Activated CD4-positive, alpha-beta T cell treated with anti-CD3 and anti-CD28 coated beads for 48 hours (primary cell): ENCODE measurements at places on chromosomes 6 and 20.
A peak's percentile ranks its signal among the peaks of the same experiment; 100 is the strongest.

GRCh38 chr6:43189776-43190304, 7.8 kb downstream of the CUL9 start:
- DNase-seq: no peak

DNA sequence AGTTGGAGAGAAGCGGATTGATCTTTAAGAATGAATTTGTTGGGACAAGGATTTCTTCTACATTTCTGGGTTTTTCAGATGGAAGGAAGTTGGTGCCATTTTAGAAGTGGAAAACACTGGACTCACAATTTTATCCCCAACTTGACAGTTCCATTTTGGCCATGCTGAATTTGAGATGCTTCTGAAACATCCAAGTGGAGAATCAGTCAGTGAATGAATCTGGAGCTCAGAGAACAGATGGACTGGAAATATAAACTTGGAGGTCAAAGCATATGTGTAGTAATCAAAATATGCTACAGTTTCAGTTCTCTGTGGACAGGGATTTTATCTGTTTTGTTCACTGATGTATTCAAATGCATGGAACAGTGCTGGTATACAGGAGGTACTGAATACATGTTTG, 89.9 kb downstream of the KCNQ5 start:
- DNase-seq: no peak

DNA sequence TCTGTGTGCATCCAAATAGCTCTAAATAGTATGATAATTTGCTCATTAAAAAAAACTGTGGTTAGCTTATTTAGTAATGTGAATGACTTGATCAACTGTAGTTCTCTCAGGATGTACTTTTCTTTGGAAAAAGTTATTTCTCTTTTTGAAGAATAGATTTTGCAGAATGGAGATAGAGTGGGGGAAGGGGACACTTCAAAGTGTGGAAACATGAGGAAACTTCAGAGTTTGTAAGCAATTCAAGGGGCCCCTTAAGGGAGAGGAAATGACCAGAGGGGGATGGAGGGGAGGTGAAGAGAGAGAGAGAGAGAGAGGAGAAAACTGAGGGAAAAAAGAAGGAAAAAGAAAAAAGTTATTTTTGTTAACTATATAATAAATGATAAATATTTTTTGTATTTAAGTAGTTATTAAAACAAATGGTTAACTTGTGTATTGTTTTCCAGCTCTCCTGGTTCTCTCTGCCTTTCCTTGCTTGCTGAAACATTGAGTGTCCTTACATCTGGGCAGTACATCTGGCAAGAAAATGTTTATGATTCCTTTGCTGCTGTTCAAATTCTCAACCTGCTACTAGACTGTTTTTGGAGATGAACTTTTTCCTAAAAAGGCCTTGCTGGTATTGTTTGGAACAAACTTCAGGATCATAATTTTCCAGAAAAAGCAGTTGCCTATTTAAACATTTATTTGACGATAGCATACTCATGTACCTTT, 497.5 kb upstream of the CITED2 start:
- no peak for DNase-seq

DNA sequence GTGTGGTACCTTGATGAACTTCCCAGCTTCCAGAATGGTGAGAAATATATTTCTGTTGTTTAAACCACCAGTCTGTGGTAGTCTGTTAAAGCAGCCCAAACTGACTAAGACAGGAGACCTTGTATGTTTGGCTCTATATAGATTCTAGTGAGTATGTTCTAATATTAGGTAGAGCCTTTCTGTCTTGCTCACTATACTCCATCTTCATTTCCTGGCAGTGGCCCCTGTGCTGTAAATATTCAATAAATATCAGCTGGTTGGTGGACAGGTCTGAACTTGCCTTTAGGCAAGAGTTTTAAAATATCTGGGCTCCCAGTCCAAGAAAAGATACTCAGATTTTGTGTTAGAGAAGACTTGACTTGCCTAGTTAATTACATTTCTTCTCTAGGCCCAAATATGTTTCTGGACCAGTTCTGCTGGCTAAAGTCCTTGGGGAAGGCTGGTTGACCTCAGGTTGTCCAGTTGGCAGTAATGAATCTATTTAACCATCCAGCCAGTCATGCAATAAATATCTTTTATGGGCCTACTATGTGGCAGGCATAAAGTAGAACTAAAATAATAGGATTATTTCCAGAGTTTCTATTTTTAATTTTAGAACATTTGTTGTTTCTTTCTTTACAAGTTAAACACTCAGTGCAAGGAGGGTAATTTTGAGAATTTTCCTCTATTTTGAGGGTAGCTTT, 22.3 kb downstream of the PPP1R14C start:
- no peak for DNase-seq

DNA sequence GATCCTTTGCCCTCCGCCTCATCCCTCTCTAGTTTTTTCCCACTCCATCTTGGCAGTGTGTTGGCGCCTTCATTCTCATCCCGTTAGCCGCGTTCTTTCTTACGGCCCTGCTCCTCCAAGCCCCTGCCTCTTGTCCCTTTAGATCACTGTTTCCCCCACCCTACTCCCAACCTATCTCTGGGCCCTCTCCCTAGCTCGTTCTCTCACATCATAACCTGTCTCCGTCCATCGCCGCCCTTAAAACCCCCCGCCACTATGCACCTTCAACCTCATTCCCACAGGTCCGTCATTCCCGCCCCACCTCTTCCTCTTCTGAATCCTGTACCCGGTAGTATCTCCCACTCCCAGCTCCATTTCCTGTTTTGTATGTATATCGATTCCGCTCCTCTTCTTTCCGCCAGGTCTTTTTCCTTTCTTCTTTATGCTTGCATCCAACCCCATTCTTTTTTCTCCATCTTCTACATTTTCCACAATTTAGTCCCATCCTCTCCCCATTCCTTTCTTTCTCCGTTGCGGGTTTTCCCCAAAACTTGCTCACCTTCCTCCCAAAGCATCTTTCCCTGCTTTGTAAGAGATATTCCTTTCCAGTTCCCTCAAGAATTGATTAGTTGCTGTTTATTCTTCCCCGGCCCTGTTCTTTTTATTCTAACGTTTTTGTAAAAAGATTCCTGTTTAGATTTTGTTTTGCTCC, 671 bp downstream of the EFHC1 start:
- no peak for DNase-seq

DNA sequence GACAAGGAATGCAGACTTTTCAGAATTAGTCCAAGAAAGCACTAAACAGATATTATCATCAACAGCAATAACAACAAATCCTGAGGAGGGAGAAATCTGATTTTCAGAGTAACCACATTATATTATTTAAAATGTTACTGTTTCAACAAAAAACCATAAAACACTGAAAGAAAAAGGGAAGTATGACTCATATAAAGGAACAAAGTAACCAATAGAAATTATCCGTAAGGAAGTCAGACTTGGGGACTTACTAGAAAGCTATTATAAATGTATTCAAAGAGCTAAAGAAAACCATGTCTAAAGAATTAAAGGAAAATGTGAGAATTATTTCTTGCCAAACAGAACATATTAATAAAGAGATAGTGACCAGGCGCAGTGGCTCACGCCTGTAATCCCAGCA, 98.1 kb downstream of the MYLK4 start:
- DNase-seq: no peak

GRCh38 chr6:27565839-27566779, 93.2 kb upstream of the ZNF184 start:
- DNase-seq: no peak

DNA sequence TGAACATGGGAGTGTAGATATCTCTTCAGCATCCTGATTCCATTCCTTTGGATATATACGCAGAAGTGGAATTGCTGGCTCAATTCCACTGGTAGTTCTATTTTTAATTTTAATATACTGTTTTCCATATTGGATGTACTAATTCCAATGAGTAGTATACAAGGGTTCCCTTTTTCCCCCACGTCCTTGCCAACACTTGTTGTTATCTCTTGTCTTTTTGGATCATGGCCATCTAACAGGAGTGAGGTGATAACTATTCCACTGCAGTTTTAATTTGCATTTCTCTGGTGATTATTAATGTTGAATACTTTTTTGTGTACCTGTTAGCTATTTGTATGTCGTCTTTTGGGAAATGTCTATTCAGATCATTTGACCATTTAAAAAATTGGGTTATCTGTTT, 91.5 kb downstream of the ZFAND3 start:
- no peak for DNase-seq

DNA sequence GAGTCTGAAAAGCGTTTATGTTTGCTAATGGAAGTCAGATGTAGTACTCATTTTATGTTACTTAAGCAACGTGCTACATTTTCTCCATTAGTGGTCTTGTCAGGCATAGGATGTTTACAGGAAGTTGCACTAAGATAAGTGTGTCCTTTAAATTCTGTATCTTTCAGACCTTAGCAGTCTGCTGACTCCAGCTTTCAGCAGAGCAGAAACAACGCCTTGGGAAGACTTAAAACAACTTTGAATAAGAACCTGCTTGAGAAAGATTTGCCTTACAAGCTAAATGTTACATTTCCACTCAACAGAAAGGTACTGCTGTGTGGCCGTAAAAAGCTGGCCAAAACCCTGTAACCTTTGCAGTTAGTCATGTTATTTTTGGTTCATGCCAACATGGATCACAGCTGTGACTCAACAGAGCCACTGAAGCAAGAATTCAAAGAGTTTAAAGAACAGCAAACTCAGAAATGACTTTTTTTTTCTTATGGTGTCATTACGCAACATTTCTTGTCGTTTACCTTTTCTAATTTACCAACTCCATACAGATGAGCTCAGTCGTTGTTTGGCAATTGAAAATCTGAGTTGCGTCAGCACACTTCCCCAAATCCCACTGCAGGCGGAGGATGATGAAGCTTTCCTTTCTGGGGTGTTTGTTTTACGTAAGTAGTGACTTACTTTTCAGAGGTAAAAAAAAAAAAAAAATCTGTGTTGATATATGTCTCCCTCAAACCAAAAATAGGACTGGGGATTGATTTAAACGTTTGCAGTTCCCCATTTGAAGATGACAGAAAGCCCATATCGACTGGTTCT, 27.9 kb upstream of the BMP6 start:
- peak; percentile 8 for DNase-seq

DNA sequence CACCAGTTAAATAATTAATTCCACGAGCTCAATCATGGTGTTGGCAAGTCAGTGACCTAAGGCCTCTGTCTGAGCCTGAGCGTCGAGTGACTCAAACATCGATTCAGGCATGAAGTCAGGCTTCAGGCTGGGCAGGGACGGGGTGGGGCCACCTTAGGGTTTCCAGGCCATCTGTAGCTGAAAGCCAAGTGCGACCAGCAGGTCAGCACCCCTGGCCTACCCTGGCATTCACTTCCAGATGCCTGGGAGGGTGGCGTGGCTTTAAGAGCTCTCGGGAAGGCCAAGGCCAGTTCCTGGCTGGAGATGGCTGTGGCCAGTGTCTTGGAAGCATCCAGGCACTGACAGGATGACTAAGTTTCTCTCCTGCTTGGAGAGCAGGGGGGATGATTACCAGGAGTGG, 113.4 kb downstream of the DACT2 start:
- no peak for DNase-seq

DNA sequence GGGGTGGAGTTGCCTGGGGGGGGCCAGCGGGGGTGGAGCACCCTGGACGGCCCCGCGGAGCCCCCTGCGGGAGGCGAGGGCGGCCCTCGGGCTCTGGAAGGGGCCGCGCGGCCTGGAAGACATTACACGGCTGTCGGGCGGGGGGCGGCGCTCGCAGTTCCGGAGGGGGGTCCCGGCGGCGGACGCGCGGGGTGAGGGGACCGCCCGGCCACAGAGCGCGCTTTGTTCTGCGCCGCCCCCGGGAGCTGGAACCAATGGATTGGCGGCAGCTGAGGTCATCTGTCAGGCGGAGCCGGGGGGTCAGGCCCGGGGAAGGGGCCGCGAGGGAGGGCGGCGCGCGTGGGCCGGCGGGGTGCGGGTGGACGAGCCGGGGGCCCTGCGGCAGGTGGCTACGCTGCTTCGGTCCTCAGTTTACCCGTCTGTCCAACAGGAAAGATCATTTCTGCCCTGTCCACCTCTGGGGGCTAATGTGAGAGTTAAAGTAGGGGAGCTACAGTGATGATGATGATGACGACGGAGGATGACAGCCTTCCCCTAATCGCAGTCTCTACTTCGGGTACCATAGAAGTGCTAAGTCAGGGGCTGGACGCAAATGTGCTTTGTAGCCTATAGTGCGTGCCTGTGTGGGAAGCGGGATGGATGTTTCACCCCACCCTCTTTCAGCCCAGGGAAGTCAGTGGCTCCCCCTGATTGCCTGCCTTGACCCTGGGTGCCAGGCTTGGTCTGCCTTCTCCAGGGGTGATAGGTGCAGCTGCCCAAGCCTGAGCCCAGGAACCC, 10.4 kb downstream of the SRXN1 start:
- no peak for DNase-seq

- no peak for DNase-seq
Observed at GRCh38 chr6:71888756-71889340, 2.5 kb downstream of the RIMS1 start.

DNA sequence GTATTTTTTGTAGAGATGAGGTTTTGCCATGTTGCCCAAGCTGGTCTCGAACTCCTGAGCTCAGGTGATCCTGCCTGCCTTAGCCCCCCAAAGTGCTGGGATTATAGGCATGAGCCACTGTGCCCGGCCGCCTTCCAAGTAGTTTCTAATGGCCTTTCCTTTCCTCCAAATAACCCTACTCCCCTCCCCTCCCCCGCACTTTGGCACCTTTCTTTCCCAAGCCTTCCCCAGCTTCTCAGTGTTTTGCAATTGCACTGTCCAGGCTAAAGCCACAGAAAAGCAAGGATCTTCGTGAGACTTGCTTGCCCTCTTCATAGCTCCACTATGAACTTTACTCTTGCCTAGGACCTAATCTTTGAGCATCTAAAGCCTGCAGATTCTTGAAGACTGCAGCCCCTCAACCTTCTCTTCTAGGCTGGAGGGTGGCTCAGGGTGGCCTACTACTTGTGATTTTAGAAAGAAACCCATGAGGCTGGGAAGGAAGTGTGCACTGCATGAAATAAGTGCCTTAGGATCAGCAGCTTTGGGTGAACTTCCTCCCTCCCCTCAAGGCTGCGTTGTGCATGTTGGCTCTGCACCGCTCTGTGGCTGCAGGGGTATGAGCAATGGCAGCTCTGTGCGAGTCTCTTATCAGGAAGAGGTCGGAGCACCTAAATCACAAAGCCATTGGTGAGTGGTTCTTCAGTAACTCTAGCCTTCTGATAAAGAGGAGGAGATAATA, 152.4 kb upstream of the SNX9 start:
- no peak for DNase-seq

DNA sequence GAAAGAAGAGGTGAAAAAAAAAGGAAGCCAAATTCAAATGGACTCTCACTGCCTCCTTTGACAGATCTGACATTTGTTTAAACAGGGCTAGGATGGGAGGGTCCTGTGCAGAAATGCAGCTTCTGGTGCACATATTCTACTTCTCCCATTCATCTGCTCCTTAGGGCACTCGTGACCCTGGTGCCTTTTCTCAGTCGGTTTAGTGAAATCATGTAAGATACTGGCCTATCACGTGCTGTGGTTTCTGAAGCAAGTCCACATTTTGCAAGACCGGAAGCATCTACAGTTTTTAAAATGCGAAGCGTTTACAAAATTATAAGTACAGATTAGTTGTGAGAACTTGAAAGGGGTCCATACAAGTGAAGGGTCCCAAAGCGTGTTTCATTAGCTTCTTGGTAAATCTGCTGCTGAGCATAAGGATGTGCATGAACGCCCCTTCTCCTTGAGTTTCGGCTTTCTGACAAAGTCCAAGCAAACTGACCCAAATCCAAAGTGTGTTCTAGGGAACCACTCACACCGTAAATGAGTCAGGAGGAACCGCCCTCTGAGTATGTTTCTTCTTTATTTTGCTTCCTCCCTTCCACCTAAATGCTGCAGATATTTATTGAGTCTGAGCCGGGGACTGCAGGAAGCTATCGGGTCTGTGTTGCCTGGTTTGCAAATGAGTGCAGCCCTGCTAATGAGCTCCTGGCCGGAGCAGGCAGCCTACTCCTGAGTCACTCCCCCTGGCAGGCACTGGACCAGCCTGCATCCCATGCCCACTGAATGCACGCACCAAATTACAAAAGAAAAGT, 323.8 kb upstream of the JARID2 start:
- no peak for DNase-seq
